SK-N-SH (cell line): ENCODE measurements at places on chromosomes 6 and 20. TPM values are rescaled to one million over a fixed set of nuclear protein-coding genes. Genes with fewer than 3 reads are reported as not detected.

DNA sequence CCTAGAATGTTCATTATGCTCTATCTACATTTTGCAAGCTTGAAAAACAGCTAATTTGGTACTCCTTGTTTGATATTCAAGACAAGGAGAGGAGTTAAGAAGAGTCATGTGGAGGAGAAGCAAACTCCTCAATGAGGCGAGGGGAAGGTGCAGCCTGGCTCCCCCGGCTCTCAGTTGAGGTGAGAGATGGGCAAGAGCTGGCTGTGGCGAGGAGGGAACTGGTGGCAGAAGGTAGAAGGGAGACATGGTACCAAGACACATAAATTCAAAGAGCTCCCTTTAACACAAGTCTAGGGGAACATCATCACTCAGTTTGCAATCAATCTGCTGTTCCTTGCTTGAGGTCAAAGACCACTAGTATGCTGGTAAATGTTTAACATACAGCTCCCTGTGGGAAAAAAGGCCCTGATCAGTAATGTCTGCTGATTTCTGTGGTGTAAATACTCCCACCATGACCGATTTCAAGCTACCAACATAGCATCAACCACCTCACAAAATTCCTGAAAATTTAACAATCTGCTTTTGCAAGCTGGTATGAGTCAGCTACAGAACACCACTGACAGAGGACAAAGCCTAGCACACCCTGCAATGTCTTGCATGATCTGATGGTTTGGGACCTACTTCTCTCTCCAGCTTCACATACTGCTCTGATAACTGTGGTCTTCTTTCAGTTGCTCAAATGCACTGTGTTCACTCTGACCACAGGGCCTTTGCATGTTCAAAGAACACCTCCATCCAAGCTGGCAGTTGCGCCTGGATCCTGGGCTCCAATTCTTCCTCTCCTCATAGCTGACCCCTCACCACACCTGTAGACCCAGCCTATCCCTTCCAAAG, 516.3 kb upstream of the CHD6 start:
- no peak overlapping the region for H3K27ac ChIP-seq
- no peak overlapping the region for H3K4me3 ChIP-seq
- H3K4me1 ChIP-seq: no peaks in the 10 kb centered on the region
- H3K27me3 ChIP-seq: no peaks in the 10 kb centered on the region
- no peak for DNase-seq

DNA sequence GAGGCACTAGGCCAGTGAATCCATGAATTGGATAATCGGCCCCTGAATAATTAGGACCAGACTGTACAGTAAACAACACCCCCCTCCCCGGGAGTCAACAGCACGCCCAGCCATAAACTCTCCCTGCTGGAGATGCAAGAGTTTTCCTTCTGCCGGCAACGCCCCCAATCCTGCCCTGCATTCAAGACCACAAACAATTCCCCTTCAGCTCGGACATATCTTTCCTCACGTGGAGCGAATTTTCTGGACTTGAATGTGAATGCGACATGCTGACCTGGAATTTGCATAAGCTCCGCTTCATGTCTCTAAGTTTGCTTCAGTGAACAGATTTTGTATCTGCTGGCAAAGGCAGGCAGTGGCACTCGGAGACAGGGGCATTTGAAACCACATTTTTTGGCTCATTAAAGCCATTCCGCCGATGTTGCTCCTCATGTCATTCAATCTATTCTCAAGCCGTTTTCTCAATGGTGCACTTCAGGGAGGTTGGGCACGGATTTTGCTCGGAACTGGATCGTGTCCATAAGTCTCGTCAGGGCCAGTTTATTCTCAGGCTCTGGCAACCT, 38.0 kb upstream of the GMPR start:
- H3K27ac ChIP-seq: no peak overlapping the region
- no peaks in the 10 kb centered on the region for H3K36me3 ChIP-seq
- H3K4me1 ChIP-seq: peaks cover 5% of the 10 kb centered on the region

DNA sequence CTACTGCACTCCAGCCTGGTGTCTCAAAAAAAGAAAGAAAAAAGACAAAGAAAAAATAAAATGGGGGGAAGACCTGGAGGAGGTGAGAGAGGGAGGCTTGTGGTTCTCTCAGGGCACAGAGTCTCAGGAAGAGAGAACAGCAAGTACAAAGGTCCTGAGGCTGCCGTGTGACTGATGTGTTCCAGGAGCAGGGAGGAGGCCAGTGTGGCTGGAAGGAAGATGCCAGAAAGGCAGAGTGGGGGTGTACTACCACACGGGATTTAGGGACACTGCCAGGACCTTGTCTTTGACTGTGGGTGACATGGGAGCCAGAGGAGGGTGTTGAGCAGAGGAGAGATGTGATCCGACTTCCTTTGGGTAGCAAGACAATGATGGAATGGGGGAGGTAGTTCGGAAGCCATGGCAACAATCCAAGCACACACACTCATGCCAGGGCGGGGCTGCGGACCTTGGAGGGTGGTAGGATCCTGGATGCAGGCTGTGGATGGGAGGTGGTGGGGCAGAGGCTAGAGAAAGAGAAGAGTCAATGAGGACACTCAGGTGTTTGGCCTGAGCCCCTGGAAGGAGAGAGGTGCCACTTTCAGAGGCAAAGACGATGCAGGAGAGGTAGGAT, 136.4 kb upstream of the PTPN1 start:
- no peaks in the 10 kb centered on the region for H3K36me3 ChIP-seq
- H3K4me3 ChIP-seq: no peak overlapping the region
- no peaks in the 10 kb centered on the region for H3K27me3 ChIP-seq

Gene FAM162B
- not detected in 2 replicates for polyA plus RNA-seq

Gene HMGCLL1
- polyA plus RNA-seq: 0.05 TPM in 1 of 2 replicates, not detected in the other

Gene CST4
- polyA plus RNA-seq: not detected in 2 replicates

- no peak for DNase-seq
- H3K4me3 ChIP-seq: no peak overlapping the region
- H3K4me1 ChIP-seq: peaks cover 4% of the 10 kb centered on the region; the same call in 1 of the 2 replicates
- H3K27me3 ChIP-seq: no peaks in the 10 kb centered on the region
- no peaks in the 10 kb centered on the region for H3K36me3 ChIP-seq
- H3K27ac ChIP-seq: no peak overlapping the region
These were observed 4.4 kb upstream of the PLCB1 start for GRCh38 chr20:8127553-8128255.

- no peak overlapping the region for H3K4me3 ChIP-seq
- H3K27ac ChIP-seq: no peak overlapping the region
- no peak for DNase-seq
- H3K36me3 ChIP-seq: no peaks in the 10 kb centered on the region
- H3K4me1 ChIP-seq: no peaks in the 10 kb centered on the region; the same call in 1 of the 2 replicates
These were observed 62.8 kb upstream of the LRRC1 start for GRCh38 chr6:53731866-53732636.
